ENCODE measurements at places on chromosomes 4 and X. TPM values are rescaled to one million over a fixed set of nuclear protein-coding genes. Genes with fewer than 3 reads are reported as not detected.

The CYBB gene
- 0.40 TPM for polyA plus RNA-seq

The DOCK11 gene
- 37.2 TPM for polyA plus RNA-seq

The TRIM75 gene
- polyA plus RNA-seq = not detected

The TCEAL5 gene
- 2.2 TPM for polyA plus RNA-seq

The MAGEB2 gene
- polyA plus RNA-seq = not detected

The CD40LG gene
- not detected for polyA plus RNA-seq

The EIF4E gene
- 189 TPM for polyA plus RNA-seq

The CFAP47 gene
- not detected for polyA plus RNA-seq

The UGT2B11 gene
- polyA plus RNA-seq = 0.22 TPM

The TLR10 gene
- 0.10 TPM for polyA plus RNA-seq

The BLOC1S4 gene
- 31.9 TPM for polyA plus RNA-seq

The TMPRSS11F gene
- not detected for polyA plus RNA-seq

The LNX1 gene
- polyA plus RNA-seq = 3.4 TPM

The LINC00632 gene
- polyA plus RNA-seq = 13.8 TPM

The RNF175 gene
- polyA plus RNA-seq = 37.8 TPM

The TKTL2 gene
- polyA plus RNA-seq = 0.42 TPM

The STX18 gene
- polyA plus RNA-seq = 43.7 TPM

The NAA11 gene
- not detected for polyA plus RNA-seq

The ABCB7 gene
- 25.1 TPM for polyA plus RNA-seq

The NSDHL gene
- 21.7 TPM for polyA plus RNA-seq

The TMEM187 gene
- polyA plus RNA-seq = 6.3 TPM

The USP51 gene
- polyA plus RNA-seq = 1.4 TPM

The GRIPAP1 gene
- 138 TPM for polyA plus RNA-seq

The CCNB3 gene
- polyA plus RNA-seq = 0.42 TPM

The GYPE gene
- not detected for polyA plus RNA-seq

The TRPC3 gene
- 6.9 TPM for polyA plus RNA-seq

The RPL9 gene
- 5,091 TPM for polyA plus RNA-seq

The YY2 gene
- polyA plus RNA-seq = 2.4 TPM

The TLR7 gene
- polyA plus RNA-seq = not detected

The TSPAN6 gene
- 63.3 TPM for polyA plus RNA-seq

The NHSL2 gene
- polyA plus RNA-seq = 1.5 TPM

Measured in neural cell (in vitro differentiated cells).